ENCODE measurements at places on chromosomes 3 and 15. TPM values are rescaled to one million over a fixed set of nuclear protein-coding genes. Genes with fewer than 3 reads are reported as not detected.

Gene INSYN1
- 0.58 TPM for total RNA-seq

Gene TMIE
- 0.18 TPM for total RNA-seq

Gene TIGIT
- total RNA-seq, result not detected

Gene FYCO1
- total RNA-seq, result 20.2 TPM

Gene RTP3
- total RNA-seq, result not detected

Gene KLF15
- 3.0 TPM for total RNA-seq

Gene CCDC54
- total RNA-seq, result not detected

Gene TICRR
- 20.5 TPM for total RNA-seq

Gene GPR62
- 0.15 TPM for total RNA-seq

Gene DNAH1
- total RNA-seq, result 5.8 TPM

Gene SI
- not detected for total RNA-seq

Gene IMPG2
- 0.76 TPM for total RNA-seq

Gene XCR1
- total RNA-seq, result not detected

Gene ITPKA
- 0.66 TPM for total RNA-seq

Gene RASGRF1
- total RNA-seq, result not detected

Gene SHC4
- not detected for total RNA-seq

Gene MYO5C
- 19.4 TPM for total RNA-seq

Gene BFSP2
- total RNA-seq, result not detected

Gene SEMA3G
- 22.6 TPM for total RNA-seq

Gene MFSD1
- 38.2 TPM for total RNA-seq

Gene SH3BP5
- 64.8 TPM for total RNA-seq

Gene ZCWPW2
- 0.40 TPM for total RNA-seq

Gene ABI3BP
- 78.1 TPM for total RNA-seq

Gene CSNK1G1
- 31.7 TPM for total RNA-seq

Gene SEMA7A
- total RNA-seq, result 1.7 TPM

Gene GP9
- not detected for total RNA-seq

Gene TBC1D21
- not detected for total RNA-seq

Gene FBXO40
- not detected for total RNA-seq

Gene DNAH12
- total RNA-seq, result 0.20 TPM

Gene GPX1
- total RNA-seq, result 461 TPM

Gene NTRK3
- not detected for total RNA-seq

Gene BRPF1
- 23.2 TPM for total RNA-seq

Gene ONECUT1
- not detected for total RNA-seq

Gene FBN1
- 88.1 TPM for total RNA-seq

Gene ARL14
- not detected for total RNA-seq

Gene PLSCR2
- not detected for total RNA-seq

Gene SLC4A7
- 50.9 TPM for total RNA-seq

Gene CSPG5
- total RNA-seq, result 0.65 TPM

Gene GHSR
- not detected for total RNA-seq

Gene GOLGA8Q
- total RNA-seq, result 1.1 TPM

Gene CEP70
- total RNA-seq, result 14.7 TPM

Gene SLC9C1
- total RNA-seq, result 0.09 TPM

Gene MLF1
- 5.3 TPM for total RNA-seq

Gene SYNPR
- total RNA-seq, result not detected

Gene PLA1A
- total RNA-seq, result not detected

Gene GOLGA8R
- total RNA-seq, result 2.2 TPM

Gene NAA80
- total RNA-seq, result 9.0 TPM

Gene BCL2A1
- total RNA-seq, result not detected

Gene UQCC5
- 22.6 TPM for total RNA-seq

Gene SAMMSON
- total RNA-seq, result not detected

Gene GJD2
- not detected for total RNA-seq

Data from endothelial cell of umbilical vein (primary cell).